ENCODE measurements at places on chromosomes 3 and 15.

- DNase-seq = no peak
These were observed 21.5 kb downstream of the CIAO2A start for GRCh38 chr15:64071931-64072765.

GRCh38 chr3:65425880-65426279 is 612.8 kb downstream of the MAGI1 start:
- no peak for DNase-seq

DNA sequence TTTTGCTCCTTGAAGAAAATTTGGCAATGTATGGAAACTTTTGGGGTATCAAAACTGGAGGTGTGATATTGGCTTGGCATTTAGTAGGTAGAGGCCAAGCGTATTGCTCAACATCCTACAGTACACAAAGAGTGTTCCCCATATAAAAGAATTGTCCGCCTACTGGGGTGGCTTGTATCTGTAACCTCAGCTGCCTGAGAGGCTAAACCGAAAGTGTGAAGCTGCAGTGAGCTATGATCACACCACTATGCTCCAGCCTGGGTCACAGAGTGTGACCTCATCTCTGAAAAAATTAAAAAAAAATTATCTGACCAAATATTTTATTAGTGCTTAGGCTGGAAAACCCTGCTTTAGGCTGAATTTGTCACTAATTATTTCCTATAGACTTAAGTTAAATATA is 483.9 kb downstream of the PYDC2 start:
- no peak for DNase-seq

GRCh38 chr3:110344487-110344886 is 727.1 kb upstream of the NECTIN3 start:
- no peak for DNase-seq

- no peak for DNase-seq
These were observed 287.1 kb downstream of the NAALADL2 start for GRCh38 chr3:175146258-175146657.
